ENCODE measurements at places on chromosomes 12 and 14. TPM values are rescaled to one million over a fixed set of nuclear protein-coding genes. Genes with fewer than 3 reads are reported as not detected.

The FBLN5 gene
- 1.9 TPM for total RNA-seq

The EML5 gene
- total RNA-seq: 3.0 TPM

The COQ6 gene
- 17.7 TPM for total RNA-seq

The GXYLT1 gene
- 9.6 TPM for total RNA-seq

The PKP2 gene
- not detected for total RNA-seq

All from T-helper 1 cell treated with Interleukin-12 subunit alpha and Interleukin-12 subunit beta and Interleukin-4 antibody, amounts not matched to agents 30 ng/mL and 1 ng/mL, for 36 hours (primary cell).